ENCODE measurements at places on chromosomes 6 and 20.

- DNase-seq = no peak
These were observed 425.5 kb downstream of the TBC1D32 start for GRCh38 chr6:120908767-120909166.

- DNase-seq = no peak
These were observed 3.5 kb upstream of the GHRH start for GRCh38 chr20:37265152-37265551.

DNA sequence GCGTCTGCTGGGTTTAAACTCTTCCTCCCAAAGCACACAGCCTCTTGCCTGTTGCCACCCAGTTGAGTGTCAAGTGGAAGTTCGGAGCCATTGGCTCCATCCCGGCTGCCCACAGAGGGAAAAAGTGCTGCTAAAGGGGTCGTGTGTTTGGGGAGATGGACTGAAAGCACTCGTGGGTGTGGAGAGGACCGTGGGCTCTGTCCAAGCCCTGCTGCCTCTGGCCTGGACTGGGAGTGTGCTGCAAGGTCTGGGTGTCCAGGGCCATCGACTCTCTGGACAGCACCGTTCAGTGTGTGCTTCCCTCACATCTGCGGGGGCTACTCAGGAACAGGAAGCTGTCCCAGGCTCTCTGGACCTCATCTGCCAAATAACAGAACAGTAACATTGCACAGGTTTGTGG is 269.3 kb downstream of the DLL1 start:
- no peak for DNase-seq

GRCh38 chr20:38151455-38151854 is 13.6 kb downstream of the TGM2 start:
- DNase-seq = no peak

GRCh38 chr20:45055056-45055455 is 45.9 kb downstream of the KCNS1 start:
- no peak for DNase-seq

DNA sequence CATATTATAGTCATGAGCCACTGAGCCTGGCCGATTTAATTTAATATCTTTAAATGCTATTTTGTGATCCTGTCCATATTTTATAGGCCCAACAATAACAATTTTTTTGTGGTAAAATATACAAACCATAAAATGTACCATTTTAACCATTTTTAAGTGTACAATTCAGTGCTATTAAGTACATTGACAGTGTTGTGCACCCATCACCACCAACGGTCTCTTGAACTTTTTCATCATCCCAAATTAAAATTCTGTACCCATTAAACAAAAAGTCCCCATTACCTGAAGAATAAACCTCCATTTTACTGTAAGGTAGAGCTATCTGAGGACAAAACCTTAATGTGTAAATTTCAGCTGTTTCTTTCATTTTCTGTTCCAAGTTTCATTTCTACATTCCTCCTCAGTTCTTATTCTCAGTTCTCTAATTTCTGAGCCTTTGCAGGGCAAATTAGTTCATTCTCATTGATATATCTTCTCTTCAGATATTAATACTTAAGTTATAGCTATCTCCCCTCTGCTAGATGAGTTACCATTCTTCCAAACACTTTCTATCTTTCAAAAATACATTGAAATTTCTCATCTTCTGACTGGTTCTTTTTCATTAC is 10.3 kb downstream of the MTO1 start:
- no peak for DNase-seq

DNA sequence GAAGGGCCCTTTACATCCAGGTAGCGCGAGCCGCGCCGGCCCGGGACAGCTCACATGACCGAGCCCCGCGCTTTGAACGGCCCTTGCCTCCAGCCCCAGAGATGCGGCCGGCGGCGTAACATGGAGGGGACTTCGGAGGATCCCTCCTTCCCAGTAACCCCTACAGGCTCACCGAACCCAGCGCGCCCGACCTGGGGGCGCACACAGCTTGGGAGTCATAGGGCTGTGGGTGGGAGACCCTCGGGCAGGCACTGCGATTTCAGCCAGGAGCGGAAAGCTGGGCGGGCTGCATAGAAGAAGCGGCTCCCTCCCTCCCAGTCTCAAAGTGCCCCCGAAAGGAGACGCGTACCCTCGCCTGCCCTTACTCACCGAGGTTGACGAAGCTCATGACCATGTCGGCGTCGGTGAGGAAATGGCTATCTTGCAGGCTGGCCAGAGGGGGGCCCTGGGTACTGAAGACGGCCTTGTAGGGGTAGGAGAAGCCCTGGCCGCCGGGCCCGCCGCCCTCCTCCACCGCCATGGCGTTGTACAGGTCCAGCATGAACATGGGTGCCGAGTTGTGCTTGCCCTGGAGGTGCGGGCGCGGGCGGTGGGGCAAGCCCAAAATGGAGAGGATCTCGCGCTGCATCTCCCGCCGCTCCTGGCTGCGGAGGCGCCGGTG is 975 bp downstream of the BMP7 start:
- DNase-seq = no peak

GRCh38 chr20:7744411-7744810 is 195.8 kb downstream of the HAO1 start:
- no peak for DNase-seq

DNA sequence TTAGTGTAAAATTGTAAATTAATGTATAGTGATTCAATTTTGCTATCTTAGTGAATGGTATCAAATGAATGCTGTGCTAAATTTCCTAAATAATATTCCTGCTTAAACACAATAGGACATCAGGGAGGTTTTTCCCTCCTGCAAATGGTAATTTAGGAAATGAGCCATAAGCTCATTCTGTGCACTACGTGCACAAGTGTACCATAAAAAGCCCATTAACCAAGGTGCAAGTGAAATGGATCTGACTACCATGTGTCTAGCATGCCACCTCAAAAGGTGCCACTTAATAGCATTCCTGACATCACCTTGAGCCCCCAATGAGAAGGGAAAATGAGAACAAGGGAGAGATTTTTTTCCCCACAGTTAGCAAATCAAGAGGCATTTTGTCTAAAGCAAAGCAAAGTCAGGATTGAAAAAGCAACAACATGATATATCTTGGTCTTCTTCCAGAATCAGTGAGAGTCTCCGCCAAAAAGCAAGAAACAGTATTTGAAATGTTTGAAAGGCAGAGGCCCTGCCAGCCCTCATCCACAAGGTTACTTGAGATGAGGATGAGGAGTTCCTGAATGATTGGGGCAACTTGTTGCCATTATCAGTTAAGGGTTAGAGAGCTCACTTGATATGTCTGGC is 334.2 kb upstream of the RSPO3 start:
- no peak for DNase-seq

GRCh38 chr6:7148100-7148822 is 40.5 kb downstream of the RREB1 start:
- no peak for DNase-seq

DNA sequence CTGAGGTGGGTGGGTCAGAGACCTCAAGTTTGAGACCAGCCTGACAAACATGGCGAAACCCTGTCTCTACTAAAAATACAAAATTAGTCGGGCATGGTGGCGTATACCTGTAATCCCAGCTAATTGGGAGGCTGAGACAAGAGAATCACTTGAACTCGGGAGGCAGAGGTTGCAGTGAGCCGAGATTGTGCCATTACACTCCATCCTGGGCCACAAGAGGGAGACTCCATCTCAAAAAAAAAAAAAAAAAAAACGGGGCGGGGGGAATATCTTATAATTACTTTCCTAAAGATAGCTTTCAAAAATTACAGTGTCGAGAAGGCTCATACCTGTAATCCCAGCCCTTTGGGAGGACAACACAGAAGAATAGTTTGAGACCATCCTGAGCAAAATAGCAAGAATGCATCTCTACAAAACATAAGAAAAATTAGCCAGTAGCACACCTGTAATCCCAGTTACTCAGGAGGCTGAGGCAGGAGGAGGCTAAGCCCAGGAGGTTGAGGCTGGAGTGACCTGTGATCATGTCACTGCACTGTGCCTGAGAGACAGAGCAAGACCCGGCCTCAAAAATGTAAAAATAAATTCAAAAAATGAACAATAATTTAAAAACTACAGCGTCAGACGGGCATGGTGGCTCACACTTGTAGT is 25.8 kb downstream of the CBFA2T2 start:
- no peak for DNase-seq

- DNase-seq = no peak
These were observed 32.9 kb upstream of the PDE10A start for GRCh38 chr6:165695722-165696515.

GRCh38 chr6:88349511-88349910 is 183.4 kb upstream of the CNR1 start:
- DNase-seq = no peak

DNA sequence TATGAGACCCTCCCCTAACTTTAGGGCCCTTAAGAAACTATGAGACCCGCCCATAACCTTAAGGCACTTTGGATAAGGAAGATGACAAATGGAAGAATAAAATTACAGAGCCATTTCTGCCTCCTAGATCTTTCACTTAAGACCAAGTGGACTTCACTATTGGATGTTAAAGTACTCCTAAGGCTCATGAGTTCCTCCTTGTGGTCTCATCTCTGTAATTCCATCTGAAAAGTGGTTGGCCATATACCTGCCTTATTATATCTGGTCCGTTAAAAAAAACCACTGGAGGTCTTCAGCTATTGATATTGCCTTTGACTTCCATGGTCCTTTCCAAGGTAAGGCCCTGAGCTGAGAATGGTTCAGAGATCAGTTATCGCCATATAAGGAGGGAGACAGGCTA is 310.3 kb downstream of the EYA4 start:
- no peak for DNase-seq

DNA sequence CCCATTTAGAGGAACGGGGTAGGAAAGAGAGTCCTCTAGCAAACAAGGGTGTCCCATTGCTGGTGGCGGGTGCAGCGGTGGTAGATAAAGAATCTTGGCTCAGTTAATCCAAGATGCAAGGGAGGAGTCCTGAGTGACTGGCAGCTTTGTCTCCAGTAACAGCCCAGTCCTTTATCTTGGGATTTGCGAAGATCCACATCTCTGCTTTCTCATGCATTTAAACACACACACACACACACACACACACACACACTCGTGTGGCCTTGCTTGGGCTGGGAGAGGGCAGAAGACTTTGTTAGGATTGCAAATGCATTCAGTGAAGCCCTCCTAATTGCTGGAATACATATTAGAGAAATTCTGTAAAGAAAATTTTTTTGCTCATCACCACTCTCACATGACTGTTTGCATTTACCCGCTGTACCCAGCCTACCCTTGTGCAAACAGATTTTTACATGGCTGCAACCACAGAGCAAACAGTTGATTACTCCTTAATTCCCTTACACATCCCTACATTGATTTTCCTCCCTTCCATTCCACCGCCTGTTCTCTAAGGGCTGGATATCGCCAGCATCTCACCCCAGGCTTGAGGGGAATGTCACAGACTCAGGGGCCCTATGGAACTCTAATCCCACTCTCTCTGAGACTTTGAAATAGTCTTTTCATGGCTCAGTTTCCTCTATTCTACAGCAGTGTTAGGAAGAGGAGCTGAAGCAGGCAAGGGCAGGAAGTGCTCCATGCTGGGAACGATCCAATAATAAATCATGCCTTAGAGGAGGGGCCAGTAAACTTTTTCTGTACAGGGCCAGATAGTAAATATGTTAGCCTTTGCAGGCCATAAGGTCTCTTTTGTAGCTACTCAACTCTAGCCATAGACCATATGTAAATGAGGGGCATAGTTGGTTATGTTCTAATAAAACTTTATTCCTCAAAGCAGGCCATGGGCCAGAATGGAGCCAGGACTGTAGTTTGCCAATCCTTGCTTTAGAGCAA is 3.5 kb downstream of the C6orf132 start:
- no peak for DNase-seq

DNA sequence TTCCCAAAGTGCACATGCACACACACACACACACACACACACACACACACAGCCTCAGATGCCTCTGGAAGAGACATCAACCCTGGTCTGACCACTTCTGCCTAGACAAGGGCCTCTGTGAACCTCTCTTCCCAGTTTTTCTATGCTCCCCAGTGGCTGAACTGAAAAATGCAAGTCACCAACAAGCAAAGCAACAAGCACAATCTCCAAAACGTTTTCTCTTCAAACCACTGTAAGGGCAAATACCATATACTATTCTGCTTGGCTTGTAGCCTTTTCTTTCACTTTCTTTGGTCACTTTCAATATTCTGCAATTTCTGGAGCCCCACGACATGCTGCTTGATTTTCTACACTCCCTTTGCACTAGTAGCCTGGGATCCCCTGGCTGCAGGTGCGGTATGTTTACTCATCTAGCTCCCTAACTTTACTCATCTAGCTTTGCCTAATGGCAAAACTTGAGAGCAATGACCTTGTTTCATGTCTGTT is 121.4 kb upstream of the DST start:
- DNase-seq = no peak

GRCh38 chr6:16700202-16700915 is 60.9 kb downstream of the ATXN1 start:
- DNase-seq = no peak

Data from NCI-H1105 (cell line).